ENCODE measurements at places on chromosomes 2 and 18. TPM values are rescaled to one million over a fixed set of nuclear protein-coding genes. Genes with fewer than 3 reads are reported as not detected.

FTCDNL1 gene
- 3.3 TPM for total RNA-seq

APCDD1 gene
- 4.5 TPM for total RNA-seq

ELOA2 gene
- total RNA-seq = not detected

SCYGR3 gene
- not detected for total RNA-seq

LRRC30 gene
- not detected for total RNA-seq

DSEL gene
- 156 TPM for total RNA-seq

ANKRD62 gene
- total RNA-seq = not detected

SPHKAP gene
- total RNA-seq = under 0.01 TPM

DNAH7 gene
- total RNA-seq = 0.66 TPM

CYS1 gene
- 7.3 TPM for total RNA-seq

UGT1A10 gene
- not detected for total RNA-seq

NTSR2 gene
- not detected for total RNA-seq

IL1F10 gene
- total RNA-seq = not detected

IRS1 gene
- total RNA-seq = 33.5 TPM

Measured in smooth muscle cell of trachea (primary cell).